Hindlimb muscle (tissue), 1 donor: ENCODE measurements at places on chromosomes 7 and 10. TPM values are rescaled to one million over a fixed set of nuclear protein-coding genes. Genes with fewer than 3 reads are reported as not detected.

GRCh38 chr7:30390736-30391636, 87.6 kb downstream of the NOD1 start:
- no peak for DNase-seq

GRCh38 chr7:28592861-28593260, 180.5 kb downstream of the CREB5 start:
- no peak for DNase-seq

DNA sequence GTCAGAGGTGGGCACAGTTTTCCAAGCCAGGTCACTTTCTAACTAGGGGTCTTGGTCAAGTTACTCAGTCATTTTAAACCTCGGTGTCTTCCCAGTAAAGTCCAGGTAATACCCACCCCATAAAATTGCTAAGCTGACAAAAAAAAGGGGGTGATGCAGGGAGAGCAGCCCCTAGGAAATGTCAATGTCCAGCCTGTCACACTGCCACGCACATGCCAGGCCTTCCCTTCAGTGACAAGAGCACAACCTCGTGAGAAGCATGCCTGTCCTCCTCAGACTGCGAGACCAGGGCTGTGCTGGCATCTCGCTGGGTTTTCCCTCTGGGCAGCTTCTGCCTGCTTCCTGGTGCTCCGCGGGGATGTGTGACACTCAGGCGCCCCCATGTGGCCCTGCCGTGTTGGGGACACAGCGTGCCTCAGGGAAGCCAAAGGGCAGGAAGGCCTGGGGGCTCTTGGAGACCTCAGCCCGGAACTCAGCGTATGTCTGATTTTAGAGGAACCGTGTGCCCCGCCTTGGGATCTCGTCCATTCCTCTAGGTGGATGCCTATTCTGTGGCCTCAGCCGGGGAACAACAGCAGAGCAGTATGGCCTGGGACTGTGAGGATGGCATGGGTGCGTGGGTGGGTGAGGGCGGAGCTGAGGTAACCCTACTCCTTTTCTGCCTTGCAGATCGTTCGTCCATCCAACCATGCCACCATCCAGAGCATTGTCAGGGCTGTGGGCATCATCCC, 10.2 kb upstream of the GDF2 start:
- peak; percentile 68 for DNase-seq

DNA sequence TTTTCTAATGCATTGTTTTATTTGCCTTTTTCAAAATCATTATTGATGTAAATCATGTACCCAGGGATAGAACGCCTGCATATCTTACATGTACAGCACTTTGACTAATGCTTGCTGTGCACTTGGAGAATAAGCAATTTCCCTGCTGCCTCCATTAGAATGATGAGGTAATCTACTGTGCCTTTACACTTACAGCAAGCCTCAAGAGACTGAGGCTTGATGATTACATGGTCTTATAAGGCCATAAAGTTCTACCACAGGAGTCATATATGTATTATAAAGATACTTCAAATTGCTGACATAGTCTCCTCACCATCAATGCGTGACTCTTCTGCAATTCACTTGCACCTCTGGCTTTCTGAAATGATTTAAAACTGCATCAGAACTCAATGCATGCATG, 328.6 kb upstream of the HGF start:
- DNase-seq = no peak

DNA sequence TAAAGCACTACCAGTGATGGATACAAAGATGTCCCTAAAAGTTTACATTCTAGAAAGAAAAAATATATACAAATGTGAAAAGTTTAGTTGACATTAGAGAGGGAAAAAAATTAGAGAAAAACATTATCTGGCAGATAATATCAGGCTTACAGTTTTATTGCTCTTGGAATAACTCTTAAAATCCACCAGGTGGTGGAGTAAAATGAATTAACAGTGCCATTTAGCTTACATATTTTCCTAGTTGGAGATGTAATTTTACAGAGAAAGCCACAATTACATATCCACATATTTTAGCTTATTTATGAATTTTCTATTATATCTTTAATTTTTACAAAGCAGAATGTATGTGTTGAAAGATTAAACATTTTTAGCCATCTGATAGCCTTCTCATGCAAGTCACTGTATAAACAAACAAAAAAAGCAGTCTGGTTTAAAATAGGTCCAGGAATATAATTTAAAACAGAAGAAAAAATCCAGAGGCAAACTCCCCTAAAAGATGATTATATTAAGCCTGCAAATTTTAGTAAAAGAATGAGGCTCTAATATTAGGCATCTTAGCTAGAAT, 6.5 kb downstream of the CABCOCO1 start:
- DNase-seq = no peak

- no peak for DNase-seq
Observed at GRCh38 chr7:82528577-82529310, 85.2 kb upstream of the CACNA2D1 start.

FRMPD2 gene
- 0.09 TPM for polyA plus RNA-seq
